Stimulated activated CD8-positive, alpha-beta memory T cell treated with anti-CD3 and anti-CD28 coated beads, Interleukin-4, amount 100 ng/mL, for 1 hour (primary cell): ENCODE measurements at places on chromosomes 6 and 20.

- no peak for DNase-seq
These were observed 112.4 kb upstream of the SNX9 start for GRCh38 chr6:157710604-157711003.

DNA sequence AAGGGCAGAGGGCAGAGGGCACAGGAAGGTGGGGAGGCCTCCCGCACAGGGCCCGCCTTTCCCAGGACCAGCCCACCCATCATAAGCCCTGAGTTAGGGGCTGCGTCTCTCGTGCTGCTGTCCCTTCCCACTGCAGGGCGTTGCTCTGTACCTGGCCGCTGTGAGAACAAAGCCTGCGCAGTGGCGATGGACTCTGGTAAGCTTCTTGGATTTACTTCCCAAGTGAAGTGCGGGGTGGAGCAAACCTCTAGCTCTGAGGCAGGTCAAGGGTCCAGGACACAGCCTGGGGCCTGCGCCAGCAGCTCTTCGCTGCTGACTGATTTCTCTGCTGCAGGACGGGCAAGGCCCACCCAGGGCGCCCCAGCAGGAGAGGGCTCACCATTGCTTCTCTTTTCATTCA is 23.9 kb downstream of the INSM1 start:
- no peak for DNase-seq

DNA sequence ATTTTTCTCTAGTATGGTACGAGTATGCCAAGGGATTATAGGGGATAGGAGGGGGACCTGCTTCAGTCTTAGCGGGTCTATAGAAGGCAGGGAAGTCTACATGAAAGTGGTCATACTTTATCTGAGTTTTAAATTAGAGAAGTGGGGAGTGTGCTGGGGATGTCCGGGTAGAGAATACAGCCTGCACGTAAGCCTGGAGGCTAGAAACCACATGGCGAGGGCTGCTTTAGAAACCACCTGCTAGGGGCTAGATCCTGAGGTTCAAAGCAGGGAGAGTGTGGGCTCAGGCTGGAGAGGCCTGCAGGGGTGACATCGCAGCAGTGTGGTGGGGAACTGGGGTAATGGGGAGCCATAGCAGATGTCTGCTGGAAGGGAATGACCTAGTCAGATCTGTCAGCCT is 85.2 kb downstream of the VEGFA start:
- DNase-seq = no peak

- no peak for DNase-seq
These were observed 2.2 kb upstream of the OSER1 start for GRCh38 chr20:44212792-44213191.

GRCh38 chr20:47274401-47275108 is 81.9 kb downstream of the ZMYND8 start:
- no peak for DNase-seq

- DNase-seq = no peak
These were observed 11.6 kb upstream of the ARMC12 start for GRCh38 chr6:35725081-35725708.

- DNase-seq = no peak
These were observed 86.5 kb upstream of the SCP2D1 start for GRCh38 chr20:18727032-18727508.

- DNase-seq = no peak
These were observed 642 bp downstream of the NKX2-2 start for GRCh38 chr20:21513181-21513663.

DNA sequence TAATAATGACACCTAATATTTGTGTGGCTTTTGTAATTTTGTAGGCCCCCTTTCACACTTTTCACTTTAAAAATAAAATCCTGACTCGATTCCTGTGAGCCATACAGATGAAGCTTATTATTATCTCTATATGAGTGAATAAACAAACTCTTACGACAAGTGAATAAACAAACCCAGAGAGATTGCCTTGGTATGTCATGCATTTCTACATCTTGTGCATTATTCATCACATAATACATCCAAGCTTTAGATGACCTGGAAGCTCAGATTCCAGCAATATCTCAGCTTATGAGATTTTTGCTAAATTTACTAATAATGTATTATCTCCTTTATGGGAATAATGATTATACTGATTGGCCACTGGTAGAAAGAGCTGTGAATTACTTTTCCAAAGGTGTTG is 248.2 kb downstream of the TBX18 start:
- DNase-seq = no peak

- DNase-seq = no peak
These were observed 45.7 kb downstream of the TAF4 start for GRCh38 chr20:62019881-62020492.

DNA sequence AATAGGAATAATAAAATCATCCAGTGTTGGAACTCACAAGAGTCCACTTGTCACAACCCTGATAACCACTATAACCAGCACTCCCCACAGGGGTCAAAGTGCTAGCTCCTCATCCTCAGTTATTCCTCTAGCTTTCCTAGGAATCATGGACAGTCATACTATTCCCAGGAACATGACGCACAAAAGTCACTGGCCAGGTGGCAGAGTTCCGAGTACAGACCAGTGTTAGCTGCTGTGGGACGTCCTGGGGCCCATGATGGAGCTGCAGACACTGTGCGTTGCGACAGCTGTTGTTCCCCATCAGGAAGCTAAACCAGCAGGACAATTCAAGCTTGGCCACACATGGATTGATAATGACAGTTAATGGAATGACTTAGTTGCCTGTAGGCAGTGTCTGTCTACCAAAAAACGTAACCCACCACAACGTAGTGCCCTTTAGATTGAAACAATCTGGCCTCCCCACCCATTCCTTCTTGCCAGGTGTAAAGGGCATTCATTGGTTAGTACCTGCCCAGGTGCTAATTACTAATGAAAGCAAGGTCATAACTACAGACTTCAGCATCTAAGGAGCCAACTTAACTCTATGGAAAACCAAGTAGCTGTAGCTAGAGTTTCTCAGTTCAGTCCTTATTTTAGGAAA is 17.4 kb downstream of the EZR start:
- DNase-seq = no peak

- DNase-seq = no peak
These were observed 6.9 kb downstream of the SGK2 start for GRCh38 chr20:43565758-43566104.

- DNase-seq = no peak
These were observed 109.8 kb downstream of the BACH2 start for GRCh38 chr6:90186637-90187371.

DNA sequence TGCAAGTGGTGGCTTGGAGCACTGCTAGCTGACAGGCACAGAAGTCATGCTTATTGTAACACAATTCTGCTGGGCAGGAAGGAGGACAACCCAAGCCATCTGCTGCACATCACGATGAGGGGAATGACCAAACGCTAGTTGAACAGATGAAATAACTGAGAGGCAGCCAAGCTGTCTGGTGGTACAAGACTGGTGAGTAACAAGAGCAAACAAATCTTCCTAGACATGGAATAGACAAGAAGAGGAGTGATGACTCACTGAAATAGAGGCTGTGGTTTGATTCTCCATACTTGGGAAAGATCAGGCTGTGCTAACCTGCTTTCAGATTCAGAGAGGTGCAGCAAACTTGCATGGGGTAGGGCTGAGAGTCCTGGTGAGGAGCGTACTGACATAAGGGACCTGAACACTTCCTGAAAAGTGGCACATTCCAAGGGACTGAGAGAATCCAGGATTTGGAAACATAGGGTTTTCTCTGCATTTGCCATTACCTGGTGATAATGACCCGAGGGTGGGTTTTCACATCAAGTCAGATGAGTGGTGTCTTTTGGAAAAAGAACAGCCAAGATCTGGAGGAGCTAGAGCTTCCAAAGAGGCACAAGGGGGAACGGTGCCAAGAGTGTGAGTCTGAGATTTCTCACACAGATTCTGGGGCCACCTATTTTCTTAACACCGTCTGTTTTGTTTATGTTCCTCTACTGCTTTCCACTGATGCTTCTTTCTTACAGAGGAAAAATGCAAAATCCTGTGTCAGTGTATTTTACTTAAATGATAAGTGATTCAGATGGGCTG is 60.0 kb downstream of the PRL start:
- DNase-seq = no peak

DNA sequence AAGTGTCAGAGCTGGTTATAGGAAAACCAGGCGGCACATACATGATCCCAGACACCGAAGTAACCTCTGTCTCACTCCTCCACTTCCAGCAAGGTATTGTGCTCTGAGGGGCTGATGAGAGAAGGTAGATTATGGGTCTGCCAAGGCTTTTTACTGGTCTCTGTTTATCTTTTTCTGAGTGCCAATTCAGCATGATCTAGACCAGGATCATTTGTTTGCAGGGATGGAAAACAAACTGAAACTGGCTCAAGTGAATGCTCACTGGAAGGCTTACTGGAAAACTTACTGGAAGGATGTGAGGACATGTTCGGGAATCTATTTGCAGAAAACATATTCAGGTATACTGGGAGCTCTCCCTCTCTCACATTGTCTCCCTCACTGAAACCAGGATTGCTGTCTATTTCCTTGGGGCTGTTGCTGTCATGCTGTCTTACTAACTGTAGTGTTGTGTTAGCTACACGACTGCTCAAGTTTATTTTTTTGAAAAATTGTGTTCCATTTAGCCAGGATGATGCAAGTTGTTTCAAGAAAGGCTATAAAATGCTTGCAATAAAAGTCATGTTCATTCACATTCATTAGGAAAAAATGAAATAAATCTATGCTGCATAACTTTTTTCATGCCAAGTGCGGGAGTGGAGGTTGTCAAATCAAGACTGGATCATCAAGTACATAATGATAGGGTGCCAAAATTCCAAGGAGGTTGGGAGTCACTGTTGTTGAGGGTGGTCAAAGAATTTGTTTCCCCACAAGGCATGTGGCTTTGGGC is 37.0 kb downstream of the KLHL31 start:
- no peak for DNase-seq

- no peak for DNase-seq
These were observed 2.0 kb downstream of the GFRA4 start for GRCh38 chr20:3661060-3661813.

- no peak for DNase-seq
These were observed at the start of gene B3GAT2 for GRCh38 chr6:70956451-70957283. Gene B3GAT2, minus strand, starts transcription at chr6:70957060. Its CDS starts 631 bp downstream, at chr6:70956429.

DNA sequence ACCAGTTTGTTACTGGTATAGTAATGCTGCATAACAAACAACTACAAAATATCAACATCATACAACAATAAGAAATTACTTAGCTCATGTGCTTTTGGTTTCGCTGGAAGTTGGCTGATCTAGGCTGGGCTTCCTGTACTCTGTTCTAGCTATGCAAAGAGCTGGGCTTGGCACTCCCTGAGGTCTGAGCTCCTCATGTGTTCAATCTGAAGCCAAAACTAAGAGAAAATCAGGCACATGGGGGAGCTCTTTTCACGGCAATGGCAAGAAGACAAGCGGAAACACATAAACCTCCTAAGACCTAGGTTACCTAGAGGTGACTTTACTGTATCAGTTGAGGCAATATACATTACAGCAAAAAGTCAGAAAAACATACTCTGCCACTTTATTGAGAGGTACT is 574.2 kb downstream of the KHDRBS2 start:
- no peak for DNase-seq

GRCh38 chr6:15876406-15876805 is 213.6 kb upstream of the DTNBP1 start:
- DNase-seq = no peak

DNA sequence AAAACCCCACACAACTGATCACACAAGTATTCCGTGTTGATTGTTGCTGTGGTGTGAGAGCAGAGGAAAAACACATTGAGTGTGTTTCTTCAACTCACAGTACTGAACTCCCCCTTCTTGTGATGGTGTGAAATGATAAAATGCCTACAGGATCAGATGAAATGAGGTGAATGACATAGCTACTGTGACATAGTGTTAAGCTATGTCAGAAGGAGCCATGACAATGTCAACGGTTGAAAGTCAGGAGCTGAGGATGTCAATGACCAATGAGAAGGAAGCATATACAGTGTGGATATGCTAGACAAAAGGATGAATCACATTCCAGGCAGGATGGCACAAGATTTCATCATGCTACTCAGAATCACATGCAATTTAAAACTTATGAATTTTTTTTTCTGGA is 38.8 kb downstream of the WASF1 start:
- DNase-seq = no peak

DNA sequence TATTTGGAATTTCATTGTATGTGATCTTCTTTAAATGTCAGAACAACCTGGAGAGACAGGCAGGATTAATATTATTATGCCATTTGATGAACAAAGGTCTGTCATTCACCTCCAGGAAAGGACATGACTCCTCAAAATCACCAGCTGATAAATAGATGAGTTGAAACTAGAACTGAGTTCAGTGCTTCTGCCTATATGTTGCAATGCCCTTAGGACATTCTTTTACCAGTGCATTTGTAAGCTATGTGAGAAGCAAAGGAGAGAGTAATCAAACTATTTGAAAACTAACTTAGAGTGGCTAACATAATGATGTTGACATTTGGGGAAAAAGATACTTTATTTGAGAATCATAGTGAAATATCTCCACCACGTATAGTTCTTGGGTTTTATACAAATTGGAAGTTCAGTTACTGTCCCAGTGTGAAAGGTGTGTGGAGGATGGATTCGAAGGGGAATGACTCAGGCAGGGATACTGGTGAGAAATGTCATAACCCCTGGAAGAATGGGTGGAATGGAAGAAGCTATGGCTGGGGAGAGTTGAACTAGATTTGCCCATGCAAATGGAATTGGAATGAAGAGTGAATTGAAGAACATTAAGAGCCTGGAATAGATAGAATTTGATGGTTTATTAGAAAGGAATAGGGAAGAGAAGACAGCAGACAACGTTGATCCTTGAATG is 21.5 kb downstream of the PKIB start:
- no peak for DNase-seq

DNA sequence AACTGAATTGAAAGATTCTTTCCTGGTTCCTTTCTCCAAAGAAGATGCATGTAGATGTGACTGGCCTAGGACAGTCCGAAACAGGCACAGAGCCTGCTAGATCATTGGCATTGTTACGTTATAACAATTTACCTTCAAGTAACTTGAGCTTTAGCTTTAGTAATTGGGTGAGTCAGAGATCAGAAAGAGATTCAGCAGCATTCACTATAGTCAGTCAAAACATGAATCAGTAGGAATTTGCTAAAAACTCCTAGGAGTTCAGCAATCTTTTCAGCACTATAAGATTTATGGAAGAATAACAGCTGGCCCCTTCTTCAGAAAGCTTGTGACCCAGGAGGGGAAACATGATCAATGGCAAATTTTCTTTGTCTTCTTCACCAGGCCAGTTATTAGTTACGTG is 281.7 kb upstream of the PRDM1 start:
- DNase-seq = no peak

- DNase-seq = no peak
These were observed at the start of gene CST3 for GRCh38 chr20:23637282-23638221. Gene CST3, minus strand, starts transcription at chr20:23637955. Its CDS starts 93 bp downstream, at chr20:23637862.

GRCh38 chr6:3265671-3266070 is 6.9 kb downstream of the PSMG4 start:
- DNase-seq = no peak

- no peak for DNase-seq
These were observed 630 bp downstream of the PPP2R5D start for GRCh38 chr6:42984924-42985475.

GRCh38 chr6:112568066-112568465 is 220.9 kb downstream of the RFPL4B start:
- no peak for DNase-seq

GRCh38 chr6:28585335-28585734 is 59.7 kb downstream of the GPX5 start:
- DNase-seq = no peak

- no peak for DNase-seq
These were observed 89.9 kb downstream of the CD83 start for GRCh38 chr6:14207448-14207847.
